Stimulated activated CD8-positive, alpha-beta memory T cell treated with anti-CD3 and anti-CD28 coated beads, Interleukin-7, amount 100 ng/mL, for 1 hour (primary cell): ENCODE measurements at places on chromosomes 5 and 9.
A peak's percentile ranks its signal among the peaks of the same experiment; 100 is the strongest.

GRCh38 chr5:54590824-54591223 is 73.3 kb downstream of the SNX18 start:
- DNase-seq = no peak

DNA sequence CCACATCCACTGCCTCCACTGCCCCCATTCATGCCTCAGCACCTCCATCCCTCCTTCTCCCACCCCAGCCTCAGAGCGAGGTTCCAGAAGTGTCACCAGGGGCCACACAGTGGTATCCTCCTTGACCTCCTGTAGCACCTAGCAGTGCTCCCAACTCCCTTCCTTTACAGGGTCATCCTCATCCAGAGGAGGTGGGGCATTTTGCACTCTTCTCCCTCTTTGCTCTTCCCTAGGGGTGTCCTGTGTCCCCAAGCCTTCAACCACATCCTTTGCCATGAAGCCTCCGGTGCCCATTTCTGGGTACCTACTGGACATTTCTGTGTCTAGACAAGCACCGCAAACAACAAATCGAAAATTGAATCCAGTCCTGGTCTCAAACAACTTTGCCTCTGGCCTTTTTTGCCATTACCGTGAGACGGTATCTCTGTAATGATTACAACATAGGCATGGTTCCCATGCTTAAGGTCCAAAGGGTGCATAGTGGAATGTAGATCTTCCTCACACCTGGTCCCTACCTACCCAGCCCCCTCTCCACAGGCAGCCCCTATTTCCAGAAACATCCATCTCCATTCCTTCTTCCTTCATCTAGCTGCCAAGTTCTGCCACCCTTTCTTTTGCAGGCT is 17.6 kb downstream of the WWC1 start:
- DNase-seq = no peak

- DNase-seq = no peak
These were observed 15.5 kb downstream of the ATOX1 start for GRCh38 chr5:151742870-151743294.

DNA sequence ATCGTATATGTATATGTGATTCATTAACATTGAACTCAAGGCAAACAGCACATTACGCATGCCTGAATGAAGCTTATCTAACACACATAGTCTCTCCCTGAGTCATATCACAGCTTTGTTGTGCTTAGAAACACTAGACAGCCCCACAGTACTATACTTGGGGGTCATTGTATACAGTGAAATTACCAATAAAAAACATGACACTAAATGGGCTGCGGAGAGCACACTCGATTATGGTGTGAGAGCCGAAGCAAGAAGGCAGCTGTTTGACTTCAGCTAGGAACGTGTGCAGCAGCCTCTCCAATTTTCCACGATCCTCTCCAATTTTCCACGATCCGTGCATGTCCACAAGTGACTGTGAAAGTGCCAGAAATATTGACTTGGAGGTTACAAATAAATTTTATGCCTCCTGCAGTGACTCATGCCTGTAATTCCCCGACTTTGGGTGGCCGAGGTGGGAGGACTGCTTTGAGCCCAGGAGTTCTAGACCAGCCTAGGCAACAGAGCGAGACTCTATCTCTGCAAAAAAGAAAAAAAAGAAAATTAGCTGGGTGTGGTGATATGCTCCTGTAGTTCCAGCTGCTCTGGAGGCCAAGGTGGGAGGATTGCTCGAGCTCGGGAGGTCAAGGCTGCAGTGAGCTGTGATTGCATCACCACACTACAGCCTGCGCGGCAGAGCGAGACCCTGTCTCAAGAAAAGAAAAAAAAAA is 102.4 kb downstream of the DAPK1 start:
- DNase-seq = no peak

GRCh38 chr5:15797116-15797515 is 297.1 kb downstream of the FBXL7 start:
- DNase-seq = no peak

DNA sequence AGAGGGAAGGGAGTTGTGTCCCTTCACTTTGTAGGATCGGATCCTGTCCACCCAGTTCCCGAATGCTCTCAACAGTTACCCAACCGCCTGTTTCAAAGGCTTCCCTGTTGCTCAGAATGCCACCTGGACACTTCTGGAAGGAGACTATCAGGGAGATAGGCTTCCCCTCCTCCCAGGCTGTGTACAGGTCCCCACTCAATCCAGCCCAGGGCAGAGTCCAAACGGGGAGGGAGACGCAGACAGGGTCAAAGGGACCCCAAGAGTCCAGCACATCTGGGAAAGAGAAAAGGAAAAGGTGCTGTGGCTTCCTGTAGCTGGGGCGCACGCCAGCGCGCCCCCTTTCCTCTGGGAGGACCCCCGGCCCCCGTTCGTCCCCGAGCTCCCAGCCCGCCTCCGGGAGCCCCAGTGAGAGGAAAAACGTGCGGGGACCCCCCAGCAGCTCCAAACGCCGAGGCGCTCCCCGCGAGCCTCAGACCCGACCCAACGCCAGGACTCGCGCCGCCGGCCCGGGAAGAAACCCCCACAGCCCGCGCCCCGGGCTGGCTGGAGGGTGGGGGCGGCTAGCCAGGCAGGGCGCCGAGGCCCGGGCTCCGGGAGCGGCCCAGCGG is 640 bp downstream of the SURF4 start:
- no peak for DNase-seq

GRCh38 chr9:69379270-69379982 is 54.4 kb downstream of the ENTREP1 start:
- no peak for DNase-seq

GRCh38 chr9:134434894-134435506 is 108.7 kb downstream of the RXRA start:
- DNase-seq = no peak

GRCh38 chr9:77435277-77435676 is 212.8 kb downstream of the GNA14 start:
- no peak for DNase-seq

GRCh38 chr5:33792559-33792958 is 99.2 kb downstream of the ADAMTS12 start:
- no peak for DNase-seq

DNA sequence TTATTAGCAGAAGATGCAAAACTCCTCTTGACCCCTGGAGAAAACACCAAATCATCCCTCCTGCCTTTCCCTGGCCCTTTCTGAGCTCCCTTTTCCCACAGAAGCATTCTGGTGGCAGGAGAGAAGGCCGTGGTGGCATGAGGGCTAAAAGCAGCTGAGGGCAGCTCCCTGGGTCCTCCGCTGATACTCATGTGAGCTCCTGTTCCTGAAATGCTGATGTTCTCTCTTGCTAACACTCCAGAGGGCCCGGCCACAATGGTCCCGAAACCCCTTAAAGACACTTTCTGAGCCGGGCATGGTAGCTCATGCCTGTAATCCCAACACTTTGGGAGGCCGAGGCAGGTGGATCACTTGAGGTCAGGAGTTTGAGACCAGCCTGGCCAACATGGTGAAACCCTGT is 183.1 kb downstream of the HSPA4 start:
- no peak for DNase-seq

DNA sequence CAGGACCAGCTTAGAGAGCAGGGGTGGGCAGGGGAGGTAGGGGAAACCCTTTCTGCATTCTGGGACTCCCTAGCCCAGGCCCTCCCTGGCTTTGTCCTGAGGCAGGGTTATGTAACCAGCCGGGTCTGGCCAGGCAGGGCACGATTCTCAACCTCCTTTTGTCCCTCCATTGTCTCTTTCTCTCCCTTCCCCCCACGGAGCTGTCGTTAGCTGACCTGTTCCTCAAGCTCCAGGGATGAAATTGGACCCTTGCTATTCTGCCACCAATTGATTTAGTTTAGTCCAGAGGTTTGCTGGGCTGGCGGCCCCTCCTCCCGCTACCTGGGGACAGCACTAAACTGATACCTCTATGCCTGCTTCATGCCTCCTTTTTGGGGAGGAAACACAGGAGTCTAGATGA is 9.4 kb upstream of the NDST1 start:
- no peak for DNase-seq

- DNase-seq = no peak
These were observed 36.2 kb downstream of the RIC1 start for GRCh38 chr9:5665059-5665458.

DNA sequence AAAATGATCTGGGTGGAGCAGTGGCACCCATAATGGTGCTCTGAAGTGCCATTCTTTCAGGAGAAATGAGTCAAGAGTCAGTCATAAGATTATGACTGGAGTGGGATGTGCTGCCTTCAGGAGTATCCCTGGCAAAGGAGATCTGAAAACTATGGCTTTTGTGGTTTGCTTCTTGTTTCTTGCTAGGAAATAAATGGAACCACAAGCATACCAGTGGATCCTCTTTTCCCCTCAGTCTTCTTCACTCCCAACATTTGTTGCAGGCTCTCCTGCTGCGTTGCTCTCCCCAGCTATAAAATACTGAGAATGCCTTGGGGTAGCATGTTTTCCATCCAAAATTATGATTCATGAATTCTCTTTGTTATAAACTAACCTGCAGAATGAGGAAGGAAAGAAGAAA is 199.1 kb downstream of the NNT start:
- no peak for DNase-seq

DNA sequence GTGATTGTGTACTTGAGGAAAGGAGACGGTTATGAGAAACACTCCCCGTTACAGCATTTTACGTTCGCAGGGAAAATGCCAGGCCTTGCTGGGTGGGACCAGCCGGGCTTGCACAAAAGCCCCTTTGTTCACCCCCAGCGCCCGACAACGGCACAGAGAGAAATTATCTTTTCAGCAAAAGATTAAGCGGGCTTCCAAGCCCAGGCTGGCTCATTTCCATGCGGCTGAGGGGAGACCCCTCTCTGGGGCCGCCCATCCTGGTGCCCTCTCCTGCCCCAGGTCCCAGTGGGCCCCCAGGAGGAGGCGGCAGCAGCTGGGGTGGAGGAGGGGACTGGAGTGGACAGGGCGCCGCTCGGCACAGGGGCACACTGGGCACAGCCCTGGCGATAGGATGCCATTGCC is 50.8 kb upstream of the NOTCH1 start:
- no peak for DNase-seq

GRCh38 chr5:81851481-81852178 is 100.7 kb upstream of the SSBP2 start:
- peak; percentile 73 for DNase-seq

GRCh38 chr5:145228564-145228963 is 606.6 kb downstream of the PRELID2 start:
- DNase-seq = no peak

DNA sequence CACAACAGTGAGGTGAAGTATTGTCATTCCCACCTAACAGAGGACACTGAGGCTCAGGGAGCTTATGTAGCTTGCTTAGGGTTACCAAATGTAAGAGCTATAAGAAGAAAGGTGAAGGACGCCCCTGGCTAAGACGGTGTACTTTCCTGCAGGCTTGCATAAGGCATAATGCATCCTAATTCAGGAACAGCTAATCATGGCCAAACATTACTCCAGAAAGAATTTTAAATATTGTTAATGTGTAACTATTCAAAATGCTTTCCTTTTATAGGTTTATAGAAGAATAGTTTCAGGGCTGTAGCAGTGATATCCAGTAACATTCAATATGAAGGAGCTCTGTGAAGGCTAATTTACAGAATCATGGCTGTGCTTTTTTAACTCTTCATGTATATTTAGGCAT is 479.1 kb downstream of the BNC2 start:
- no peak for DNase-seq

- no peak for DNase-seq
These were observed 50.0 kb downstream of the GSN start for GRCh38 chr9:121317737-121318630.

DNA sequence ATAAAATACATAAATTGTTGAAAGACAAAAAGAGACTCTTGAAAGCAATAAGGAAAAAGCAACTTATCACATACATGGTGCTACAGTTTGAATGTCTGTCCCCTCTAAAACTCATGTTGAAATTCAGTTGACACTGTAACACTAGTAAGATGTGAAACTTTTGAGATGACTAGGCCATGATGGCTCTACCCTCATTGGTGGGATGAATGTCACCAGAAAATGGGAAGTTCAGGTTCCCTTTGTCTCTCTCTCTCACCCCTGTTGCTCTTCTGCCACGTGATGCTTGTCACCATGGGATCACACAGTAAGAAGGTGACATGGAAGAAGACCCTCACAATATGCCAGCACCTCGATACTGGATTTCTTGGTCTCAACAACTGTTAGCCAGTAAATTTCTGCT is 50.3 kb upstream of the SPTLC1 start:
- no peak for DNase-seq
